ENCODE measurements at places on chromosomes 13 and 19. TPM values are rescaled to one million over a fixed set of nuclear protein-coding genes. Genes with fewer than 3 reads are reported as not detected.

The LGALS4 gene
- total RNA-seq: 1.8 TPM

The PAN3 gene
- total RNA-seq: 40.2 TPM

DNA sequence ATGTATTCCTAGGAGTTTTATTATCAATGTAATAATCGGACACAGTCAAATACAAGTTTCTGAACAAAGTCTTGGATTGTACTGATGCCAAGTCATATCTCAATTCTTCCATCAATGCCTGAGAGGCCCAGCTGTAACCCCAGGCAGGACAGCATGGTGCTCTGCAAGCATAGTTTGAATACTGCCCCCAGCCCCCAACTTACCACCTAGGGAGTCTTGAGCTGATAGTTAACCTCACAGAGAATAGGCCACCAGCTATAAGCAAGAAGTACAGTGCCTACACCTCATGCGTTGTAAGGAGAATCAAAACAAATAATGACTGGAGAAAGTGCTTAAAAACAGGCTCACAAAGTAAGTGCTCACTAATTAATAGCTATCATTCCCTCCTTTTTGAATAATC lies 2.7 kb downstream of the PROSER1 start:
- no peak for DNase-seq

DNA sequence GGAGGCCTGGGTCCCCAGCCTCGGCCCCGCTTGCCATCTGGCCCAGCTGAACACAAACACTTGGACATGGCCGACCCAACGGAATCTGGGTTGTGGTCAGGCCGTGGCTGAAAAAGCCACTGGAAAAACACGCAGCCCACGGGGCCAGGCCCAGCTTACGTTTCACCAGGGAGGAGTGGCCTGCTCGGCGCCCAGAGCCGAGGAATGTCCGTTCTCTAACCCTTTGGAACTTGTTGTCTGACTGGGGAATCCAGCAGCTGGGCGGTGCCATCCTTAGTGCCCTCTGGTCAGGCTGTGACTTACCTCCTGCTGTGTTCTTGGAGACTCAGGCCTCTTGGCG lies 13.8 kb downstream of the CILP2 start:
- no peak for DNase-seq

DNA sequence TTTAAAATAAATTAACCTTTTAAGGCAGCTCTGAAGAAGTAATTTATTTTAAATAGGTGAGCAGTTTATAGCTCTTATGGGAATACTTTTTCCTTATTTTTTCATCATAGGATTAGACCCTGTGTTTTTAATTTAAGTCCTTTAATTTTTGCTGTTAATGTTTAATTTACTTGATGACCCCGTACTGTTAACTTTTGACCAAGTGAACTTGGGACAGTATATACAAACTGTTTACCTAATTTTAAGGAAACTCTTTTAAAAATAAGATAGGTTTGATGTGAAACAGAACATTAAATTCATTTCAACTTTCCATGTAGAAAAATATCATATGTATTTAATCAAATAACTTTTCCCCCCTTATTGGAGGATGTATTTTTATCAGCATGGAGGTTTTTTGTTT lies 74.4 kb downstream of the KCNRG start:
- no peak for DNase-seq

GRCh38 chr19:1540365-1540925 lies 16.6 kb downstream of the PLK5 start:
- no peak for DNase-seq

Measured in activated CD8-positive, alpha-beta T cell treated with anti-CD3 and anti-CD28 coated beads, Interleukin-2, amount 10 ng/mL, durations not matched to agents 7 days and 5 days (primary cell).